ENCODE measurements at places on chromosomes 7 and 10.

DNA sequence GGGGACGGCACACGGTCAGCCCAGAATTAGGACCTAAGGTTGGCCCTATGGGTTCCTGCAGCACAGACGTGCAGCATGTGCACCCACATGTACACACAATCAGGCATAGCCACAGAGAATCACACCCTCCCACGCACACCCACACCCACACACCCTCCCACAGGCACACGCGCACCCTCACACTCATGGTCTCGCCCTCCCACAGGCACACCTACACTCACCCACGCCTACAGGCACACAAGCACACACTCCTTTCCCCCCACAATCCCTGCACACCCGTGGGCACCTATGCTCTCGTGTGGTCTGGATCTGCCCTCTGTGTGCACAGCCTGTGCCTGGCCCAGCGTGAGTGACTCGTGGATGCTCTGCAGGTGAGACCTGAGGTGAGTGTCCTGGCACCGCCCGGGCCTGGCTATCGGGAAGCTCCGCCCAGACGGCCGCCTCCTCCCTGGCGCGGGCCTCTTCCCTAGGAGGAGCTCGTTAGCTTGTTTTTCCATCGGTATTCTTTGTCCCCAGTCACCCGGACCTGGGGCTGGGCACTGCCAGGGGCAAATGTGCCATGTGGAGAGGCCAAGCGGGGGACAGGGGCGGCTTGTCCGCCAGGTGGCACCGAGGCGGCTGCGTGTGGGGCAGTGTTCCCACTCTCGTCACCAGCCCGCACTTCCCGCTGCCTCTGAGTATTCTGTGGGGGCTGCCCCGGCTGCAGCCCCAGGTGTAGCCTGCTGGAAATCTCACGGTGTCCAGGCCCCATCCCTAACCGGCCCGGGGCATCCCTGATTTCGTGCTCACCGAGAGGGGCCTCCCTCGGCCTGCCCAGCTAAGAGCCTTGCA, 110.2 kb upstream of the FAM20C start:
- DNase-seq = no peak

GRCh38 chr7:48011951-48012350, 17.0 kb downstream of the SUN3 start:
- DNase-seq = no peak

DNA sequence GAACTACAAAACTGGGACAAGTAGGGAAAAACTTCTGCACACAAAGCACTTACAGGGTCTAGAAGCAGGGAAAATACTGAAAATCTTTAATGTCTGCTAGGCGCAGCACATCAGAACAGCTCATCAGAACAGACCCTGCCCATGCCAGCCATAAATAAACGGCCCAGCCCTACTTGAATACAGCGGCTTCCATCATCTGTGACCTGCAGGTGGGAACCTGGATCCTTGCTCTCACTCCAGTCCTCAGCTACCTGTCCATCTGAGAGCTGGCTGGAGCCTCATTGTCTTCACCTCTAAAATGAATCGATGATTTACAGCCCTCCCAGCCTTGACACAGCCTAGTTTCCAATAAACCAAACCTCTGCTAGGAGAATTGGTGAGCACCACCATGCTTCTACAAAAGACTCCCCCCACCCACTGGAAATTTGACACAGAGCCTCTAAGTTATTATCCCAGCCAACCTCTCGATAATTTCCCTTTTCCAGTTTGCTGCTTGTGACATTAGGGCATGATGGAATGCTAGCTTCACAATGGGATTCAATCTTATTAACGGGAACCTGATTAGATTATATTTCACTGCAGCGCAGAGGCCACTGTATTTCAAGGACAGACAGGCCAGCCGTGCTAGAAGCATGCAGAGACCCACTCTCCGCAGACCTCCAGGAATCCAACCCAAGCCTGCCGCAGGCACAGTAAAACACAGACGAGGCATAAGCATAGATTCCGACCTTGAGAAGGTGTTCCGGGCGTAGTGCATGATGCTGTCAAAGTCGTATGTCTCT, 61.6 kb upstream of the OPALIN start:
- no peak for DNase-seq

- peak; percentile 60 for DNase-seq
Measured at GRCh38 chr7:128135515-128136214, 104.4 kb upstream of the LRRC4 start.
